ENCODE measurements at places on chromosomes 7 and 10.

GRCh38 chr10:30000802-30001571, 58.4 kb downstream of the JCAD start:
- peak; percentile 98 for DNase-seq

DNA sequence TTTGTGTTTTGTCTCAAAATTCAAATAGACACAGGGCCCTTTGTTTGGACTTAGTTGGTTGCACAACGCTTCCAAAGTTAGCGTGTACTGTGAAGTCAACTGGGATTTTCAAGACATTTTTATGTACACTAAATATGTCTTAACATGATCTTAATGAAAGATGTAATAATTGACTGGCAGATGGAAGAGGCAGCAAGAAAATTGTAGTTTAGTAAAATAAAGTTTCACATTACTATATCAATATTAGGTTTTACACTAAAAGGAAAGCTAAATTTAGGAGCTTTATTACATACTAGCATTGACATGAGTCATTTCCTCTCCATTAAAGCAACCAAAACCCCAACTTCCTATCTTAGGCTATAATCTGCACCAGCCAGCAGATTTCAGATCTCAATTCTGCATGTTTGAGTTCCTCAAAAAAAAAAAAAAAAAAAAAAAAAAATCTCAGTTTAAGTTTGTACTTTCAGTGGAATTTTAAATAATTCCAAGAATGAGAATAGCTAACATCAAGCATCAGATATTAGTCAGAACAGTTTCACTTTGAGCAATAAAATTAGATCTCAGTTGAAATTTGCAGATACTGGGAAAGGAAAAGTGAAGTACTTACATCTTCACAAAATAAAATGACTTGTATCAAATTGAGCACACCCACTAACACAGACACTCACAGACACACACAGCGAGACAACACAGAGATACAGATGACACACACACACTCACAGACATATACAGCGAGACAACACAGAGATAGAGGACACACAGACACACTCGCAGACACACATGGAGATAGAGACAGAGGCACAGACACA, 346.6 kb upstream of the KLF6 start:
- peak; percentile 93 for DNase-seq

GRCh38 chr10:91416339-91416855, 6.3 kb downstream of the HECTD2 start:
- DNase-seq: no peak

GRCh38 chr7:37993060-37993501, 72.6 kb downstream of the EPDR1 start:
- no peak for DNase-seq

GRCh38 chr7:14858410-14858809, 44.1 kb downstream of the DGKB start:
- no peak for DNase-seq

DNA sequence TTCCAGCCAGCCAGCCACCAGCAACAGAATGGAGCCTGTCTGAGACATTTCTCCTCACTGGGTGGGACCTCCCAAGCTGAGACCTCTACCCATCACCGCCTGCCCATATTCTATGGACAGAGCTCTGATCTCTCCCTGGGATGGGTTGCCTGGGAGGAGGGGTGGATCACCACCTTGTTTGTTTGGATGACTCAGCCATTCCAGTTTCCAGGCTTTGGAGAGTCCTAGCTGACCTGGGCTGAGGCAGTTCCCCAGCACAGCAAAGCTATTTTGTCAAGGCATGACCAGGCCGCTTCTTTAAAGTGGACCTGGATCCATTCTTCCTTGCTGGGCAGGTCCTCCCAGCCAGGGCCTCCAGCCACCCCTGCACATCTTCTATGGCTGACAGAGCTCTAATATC, 982.3 kb downstream of the DNAJB9 start:
- no peak for DNase-seq

- DNase-seq: no peak
Measured at GRCh38 chr7:83696101-83696500, 47.2 kb upstream of the SEMA3E start.

GRCh38 chr10:80414142-80414895, 6.0 kb downstream of the PRXL2A start:
- no peak for DNase-seq

GRCh38 chr7:155660059-155660757, 15.7 kb downstream of the RBM33 start:
- peak; percentile 12 for DNase-seq

- no peak for DNase-seq
Measured at GRCh38 chr10:20955355-20955893, 58.3 kb upstream of the NEBL start.

DNA sequence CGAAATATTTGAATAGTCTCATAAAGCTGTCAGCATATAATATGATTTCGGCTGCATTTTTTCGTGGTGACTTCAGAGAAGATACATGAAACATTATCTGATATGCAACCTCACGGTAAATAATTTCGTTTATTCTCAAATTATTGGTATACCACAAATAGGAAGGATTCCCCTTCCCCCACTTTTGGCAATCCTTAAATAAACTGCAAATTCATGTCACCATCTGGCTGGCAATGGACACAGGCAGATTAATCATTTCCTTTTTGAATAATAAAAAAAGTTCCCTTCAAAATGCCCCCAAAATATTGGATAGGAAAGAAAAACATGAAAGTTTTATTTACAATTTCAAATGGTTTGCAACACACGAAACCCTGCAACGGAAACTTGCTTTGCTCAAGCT, 234.5 kb upstream of the MEOX2 start:
- DNase-seq: no peak

DNA sequence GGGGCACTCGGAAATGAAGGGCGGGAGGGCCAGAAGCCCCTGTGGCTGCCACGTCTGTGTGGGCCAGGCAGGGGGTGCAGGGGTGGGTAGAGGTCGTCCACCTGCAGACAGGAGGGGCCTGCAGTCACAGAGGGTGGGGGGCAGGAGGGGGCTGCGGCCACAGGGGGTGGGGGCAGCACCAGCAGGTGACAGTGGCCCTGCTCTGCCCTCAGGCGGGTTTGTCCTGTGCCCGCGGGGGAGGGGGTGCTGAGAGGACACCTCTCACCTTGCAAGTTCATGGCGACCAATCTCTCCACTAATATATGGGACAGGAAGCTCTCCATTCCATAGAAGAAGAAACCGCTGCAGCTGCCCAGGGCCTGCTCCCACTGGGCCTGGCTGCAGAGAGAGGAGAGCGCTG, 26.6 kb upstream of the NKX6-2 start:
- no peak for DNase-seq

GRCh38 chr7:16841681-16842080, 36.9 kb upstream of the AGR2 start:
- DNase-seq: peak; percentile 65

- DNase-seq: no peak
Measured at GRCh38 chr10:1596482-1597099, 140.7 kb downstream of the ADARB2 start.

DNA sequence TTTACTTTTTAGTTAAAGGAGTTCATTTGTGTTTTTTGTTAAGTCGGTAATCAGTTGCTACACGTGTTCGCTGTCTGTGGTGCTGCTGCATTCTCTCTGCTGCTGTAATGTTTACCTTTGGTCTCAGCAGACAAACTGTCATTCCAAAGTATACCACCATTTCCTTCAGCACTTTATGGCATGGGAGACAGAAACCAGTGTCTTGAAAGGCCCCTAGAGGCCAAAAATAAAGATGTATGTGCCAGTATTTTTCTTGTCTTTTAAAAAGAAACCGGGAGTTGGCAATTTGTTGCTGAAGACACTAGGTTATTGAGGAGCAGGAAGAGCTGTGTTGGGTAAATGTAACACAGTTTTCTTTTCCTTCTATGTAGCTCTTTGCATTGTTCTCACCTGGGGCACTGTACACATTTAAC, 24.1 kb downstream of the ZNF92 start:
- peak; percentile 73 for DNase-seq

DNA sequence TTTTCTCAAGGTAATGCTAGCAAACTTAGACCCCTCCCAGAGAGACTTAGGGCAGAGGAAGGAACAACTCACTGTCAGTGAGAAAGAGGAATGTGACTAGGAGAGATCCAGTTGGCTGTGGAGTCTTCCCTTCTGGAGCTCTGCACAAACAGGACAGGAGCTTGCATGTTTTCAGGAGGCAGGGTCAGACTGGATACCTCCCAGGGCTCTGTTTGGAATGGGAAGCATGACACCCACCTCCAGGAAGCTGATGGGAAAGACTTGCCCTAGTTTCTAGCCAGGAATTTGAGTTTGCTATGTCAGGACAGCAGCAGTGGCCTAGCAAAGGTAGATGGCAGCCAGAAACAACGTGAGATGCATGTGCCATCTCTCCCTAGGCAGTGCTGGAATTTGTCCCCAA, 40.6 kb downstream of the GHRHR start:
- DNase-seq: peak; percentile 6

GRCh38 chr10:89793649-89794254, 92.4 kb downstream of the KIF20B start:
- DNase-seq: peak; percentile 55

GRCh38 chr10:21687266-21688008, 153.4 kb downstream of the MLLT10 start:
- DNase-seq: peak; percentile 14

DNA sequence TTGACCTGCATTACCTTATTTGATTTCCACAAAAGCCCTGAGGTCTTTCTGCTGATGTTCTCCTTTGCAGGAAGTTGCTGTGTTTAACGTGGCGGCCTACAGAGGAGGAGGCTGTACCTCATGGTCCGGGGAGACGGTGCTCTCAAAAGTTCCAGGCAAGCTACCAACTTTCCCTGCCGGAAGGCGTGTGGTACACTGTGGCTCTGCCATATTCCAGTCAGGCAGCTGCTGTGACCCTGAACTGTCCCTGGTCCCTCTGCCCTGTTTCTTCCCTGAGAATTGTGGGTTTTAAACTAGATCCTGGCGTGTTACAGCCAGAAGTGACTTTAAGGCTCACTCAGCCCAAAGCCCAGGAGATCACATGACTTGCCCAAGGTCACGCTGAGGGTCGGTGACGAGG, 139.2 kb downstream of the TEX36 start:
- DNase-seq: no peak

- peak; percentile 82 for DNase-seq
Measured at GRCh38 chr10:93991596-93992284, 2.0 kb upstream of the PLCE1 start.

GRCh38 chr7:54978364-54979116, 40.3 kb upstream of the EGFR start:
- DNase-seq: no peak

DNA sequence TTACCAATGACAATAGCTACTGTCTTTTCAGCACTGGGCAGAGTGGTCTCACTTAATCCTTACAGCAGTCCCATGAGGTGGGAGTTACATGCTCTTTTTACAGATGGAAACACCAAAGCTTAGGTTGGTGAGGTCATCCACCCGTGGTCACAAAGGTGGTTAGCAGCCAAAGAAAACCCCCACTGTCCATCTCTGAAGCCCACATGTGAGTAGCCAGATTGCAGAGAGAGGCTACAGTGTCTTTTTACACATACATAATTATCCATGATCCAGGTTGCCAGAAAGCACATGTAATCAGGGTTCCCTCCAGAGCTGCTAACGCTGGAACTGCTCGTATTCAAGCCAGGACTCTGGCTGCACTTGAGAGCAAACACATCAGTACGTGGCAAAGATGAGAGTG, 24.6 kb upstream of the ANKRD2 start:
- peak; percentile 45 for DNase-seq

GRCh38 chr7:116671681-116672595, at the start of gene MET:
Gene MET (plus strand): TSS chr7:116672196. CDS start chr7:116699085, 26,889 bp downstream.
- peak; percentile 51 for DNase-seq

DNA sequence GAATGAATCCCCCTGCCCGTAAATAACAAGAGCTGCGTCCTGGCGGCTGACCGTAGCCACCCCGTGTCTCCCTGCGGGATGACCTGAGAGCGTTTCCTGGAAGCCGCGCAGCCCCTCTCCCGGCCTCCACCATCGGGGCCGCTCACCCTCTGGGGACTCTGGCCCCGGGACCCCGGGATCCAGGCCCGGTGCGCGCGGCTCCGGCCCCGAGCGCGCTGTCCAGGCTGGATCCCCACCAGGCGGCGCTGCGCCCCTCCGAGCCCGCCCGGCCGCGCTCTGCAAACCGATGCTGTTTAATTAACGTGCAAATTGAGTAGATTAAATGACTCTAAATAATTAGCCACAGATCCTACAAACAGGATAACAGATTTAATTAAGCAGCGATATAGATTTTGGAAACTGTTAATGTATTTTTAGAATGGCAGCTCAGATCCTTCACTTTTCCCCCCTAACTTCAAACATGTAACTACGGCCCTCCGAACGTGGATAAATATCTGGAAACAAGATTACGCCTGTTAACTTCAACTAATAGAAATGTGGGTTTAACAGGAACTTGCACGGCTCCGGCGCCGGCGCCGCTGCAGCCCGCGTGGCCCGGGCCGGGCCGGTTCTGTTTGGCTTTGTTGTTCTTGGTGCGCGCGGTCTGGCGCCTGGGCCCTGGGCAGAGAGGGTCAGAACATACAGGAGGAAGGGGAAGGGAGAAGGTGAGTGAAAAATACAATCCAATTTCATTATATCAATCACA, 7.1 kb upstream of the UNCX start:
- DNase-seq: no peak

- no peak for DNase-seq
Measured at GRCh38 chr10:86773498-86773897, 17.1 kb downstream of the BMPR1A start.

- DNase-seq: no peak
Measured at GRCh38 chr10:122349758-122350369, 24.6 kb upstream of the PLEKHA1 start.

GRCh38 chr10:46018453-46019176, 11.8 kb downstream of the NCOA4 start:
- peak; percentile 61 for DNase-seq

DNA sequence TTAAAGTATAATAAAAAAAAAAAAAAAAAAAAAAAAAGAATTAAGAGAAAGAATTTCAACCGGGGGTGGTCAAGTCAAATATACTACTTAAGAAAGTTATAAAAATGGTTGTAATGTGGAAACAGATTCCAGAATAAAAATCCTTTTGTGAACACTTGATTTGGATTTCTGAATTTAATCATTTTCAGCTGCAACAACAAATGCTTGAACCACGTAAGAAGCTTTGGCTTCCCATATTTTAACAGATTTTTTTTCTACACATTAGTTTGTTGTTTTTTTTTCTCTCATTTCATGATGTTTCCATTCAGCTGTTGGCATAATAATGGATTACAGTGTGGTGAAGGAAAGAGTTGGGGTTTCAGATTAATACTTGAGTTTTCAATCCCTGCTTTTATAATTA, 137.3 kb upstream of the AGR3 start:
- DNase-seq: no peak
